Endodermal cell (in vitro differentiated cells): ENCODE measurements at places on chromosomes 12 and 14.

DNA sequence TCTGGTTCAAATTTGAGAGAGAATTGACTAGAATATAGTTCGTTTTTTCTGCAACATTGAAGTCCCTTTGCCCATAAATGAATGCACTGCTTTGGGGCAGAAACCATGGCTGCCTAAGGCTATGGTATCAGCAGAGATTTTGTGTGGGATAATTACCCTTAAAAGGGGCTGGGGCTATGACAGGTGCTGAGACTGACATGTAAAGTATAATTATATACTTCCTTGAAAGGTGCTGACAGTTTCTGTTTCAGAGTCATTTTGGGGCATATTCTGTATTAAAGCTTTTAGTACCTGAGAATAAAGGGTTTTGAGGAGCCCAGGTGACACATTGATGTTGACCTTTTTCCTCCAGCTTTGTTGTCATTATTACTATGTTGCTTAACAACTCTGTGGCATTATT, 150.3 kb upstream of the PTPRQ start:
- no peak for DNase-seq

DNA sequence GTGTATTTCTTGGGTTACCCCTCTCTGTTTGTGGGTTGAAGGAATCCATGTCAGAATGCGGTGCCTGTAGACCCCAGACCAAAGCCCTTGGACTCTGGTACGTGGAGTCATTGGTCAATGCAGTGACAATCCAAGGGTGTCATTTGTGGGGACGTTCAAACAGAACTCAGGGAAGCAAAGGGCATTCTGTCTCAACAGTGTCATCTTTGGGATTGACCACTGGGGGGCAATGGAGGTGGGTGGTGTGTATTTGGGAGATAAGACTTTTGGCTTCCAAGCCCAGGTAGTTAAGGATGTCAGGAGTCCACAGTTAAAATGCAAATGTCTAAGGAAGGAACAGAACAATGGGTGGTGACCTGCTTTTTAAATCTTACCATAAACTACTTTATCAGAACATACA, 54.6 kb upstream of the CCDC175 start:
- DNase-seq: peak; percentile 78

GRCh38 chr14:24988760-24989159, 61.2 kb downstream of the STXBP6 start:
- DNase-seq: no peak

- DNase-seq: no peak
Measured at GRCh38 chr12:5487948-5488625, 56.2 kb downstream of the NTF3 start.

GRCh38 chr14:87049950-87050349, 943.0 kb downstream of the GALC start:
- peak; percentile 84 for DNase-seq

DNA sequence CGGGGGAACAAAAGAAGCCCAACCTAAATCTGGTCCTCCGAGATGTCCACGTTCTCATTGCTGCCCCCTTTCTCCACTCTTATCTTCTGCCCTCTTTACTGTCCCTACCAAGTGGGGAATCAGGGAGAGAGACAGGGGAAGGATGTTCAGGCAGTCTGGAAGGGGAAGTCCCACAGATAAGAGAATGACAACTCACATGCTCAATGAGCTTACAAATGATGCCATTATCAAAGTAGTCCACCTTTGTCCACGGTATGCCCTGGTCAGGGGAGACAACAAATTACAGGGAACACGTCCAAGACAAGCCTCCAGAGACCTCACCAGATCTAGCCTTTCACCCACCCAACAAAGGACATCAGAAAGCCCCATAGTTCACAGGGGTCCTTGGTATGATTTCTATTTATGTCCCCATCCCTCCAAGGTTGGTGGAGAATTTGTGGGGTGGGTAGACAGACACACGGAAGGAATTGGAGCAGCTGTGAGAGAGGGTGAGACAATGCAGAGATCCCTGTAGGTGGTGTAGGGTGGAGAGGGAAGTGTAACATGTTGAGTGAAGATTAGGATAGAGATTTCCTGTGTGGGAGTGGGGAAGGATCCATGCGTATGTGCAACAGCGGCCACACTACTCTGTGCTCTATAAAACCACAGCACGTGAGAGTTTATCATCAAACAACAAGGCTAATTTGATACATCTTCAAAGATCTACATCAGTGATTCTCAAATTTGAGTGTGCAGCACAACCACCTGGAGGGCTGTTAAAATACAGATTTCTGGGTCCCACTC, 10.7 kb downstream of the MYO1A start:
- DNase-seq: no peak

- DNase-seq: no peak
Measured at GRCh38 chr12:52347551-52348510, 19.4 kb downstream of the KRT85 start.
